Activated T-helper 2 cell treated with anti-CD3 and anti-CD28 coated beads, Interferon-gamma antibody, Interleukin-2, Interleukin-4, amounts not matched to agents 10 μg/mL and 5 μg/mL and 100 μg/mL, durations not matched to agents 14 hours and 24 hours and 36 hours (primary cell): ENCODE measurements at places on chromosomes 16 and 17. TPM values are rescaled to one million over a fixed set of nuclear protein-coding genes. Genes with fewer than 3 reads are reported as not detected.

DNA sequence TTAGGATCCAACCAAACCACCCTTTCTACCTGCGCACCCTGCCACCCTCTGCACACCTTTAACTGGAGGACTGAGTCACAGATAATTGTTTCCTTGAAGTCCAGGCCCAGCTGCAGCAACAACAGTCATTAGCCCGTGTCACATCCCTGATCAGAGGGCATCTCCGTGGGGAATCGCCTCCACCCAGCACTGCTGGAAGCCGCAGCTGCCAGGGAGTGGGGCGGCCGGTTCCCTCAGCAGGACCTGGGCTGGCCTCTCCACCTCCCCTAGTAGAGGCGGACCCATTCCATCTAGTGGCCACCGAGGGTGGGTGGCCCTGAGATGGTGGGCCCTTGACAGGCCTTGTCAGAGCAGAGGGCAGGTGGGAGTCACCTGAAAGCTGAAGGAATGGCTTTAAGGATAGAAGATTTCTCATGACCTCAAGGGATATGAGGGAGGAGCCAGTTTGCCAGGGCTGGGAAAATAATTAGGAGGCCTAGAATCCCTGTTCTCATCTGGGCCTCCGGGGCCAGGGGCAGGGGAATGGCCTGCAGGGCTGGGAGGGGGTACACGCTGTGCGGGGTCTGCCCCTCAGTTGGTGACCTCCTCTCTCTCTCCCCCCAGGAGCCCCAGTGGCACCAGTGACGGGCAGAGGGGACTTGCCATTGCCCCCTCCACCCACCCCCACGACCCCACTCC, 6.2 kb downstream of the PRSS53 start:
- H3K27me3 ChIP-seq: no peaks in the 10 kb centered on the region
- DNase-seq: no peak
- H3K36me3 ChIP-seq: peaks cover 43% of the 10 kb centered on the region
- no peak overlapping the region for H3K27ac ChIP-seq

- peaks cover 31% of the 10 kb centered on the region for H3K4me1 ChIP-seq
- H3K27me3 ChIP-seq: no peaks in the 10 kb centered on the region
- H3K36me3 ChIP-seq: peaks cover 44% of the 10 kb centered on the region
These were observed 380.8 kb downstream of the SLC39A11 start for GRCh38 chr17:72711521-72712310.

DNA sequence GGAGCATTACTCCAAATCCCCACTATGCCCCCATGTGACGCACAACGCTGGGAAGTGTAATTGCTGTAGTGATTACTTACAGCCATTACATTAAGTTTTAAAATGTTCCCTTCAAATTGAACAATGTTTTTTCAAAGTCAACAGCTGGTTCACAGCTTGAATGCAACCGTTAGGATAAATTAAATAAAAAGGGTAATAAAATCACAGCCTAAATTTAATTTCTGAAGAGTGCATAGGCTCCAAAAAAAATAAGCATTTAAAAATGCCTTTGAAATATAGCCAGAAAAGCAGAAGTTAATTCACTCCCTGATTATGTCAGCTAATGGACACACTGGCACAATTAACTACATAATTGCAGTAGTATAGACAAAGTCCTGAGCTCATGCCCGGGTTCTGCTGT, 50.5 kb upstream of the KDM8 start:
- H3K4me3 ChIP-seq: no peak overlapping the region
- no peaks in the 10 kb centered on the region for H3K27me3 ChIP-seq
- H3K4me1 ChIP-seq: peaks cover 10% of the 10 kb centered on the region
- no peak overlapping the region for H3K27ac ChIP-seq
- no peaks in the 10 kb centered on the region for H3K36me3 ChIP-seq

DNA sequence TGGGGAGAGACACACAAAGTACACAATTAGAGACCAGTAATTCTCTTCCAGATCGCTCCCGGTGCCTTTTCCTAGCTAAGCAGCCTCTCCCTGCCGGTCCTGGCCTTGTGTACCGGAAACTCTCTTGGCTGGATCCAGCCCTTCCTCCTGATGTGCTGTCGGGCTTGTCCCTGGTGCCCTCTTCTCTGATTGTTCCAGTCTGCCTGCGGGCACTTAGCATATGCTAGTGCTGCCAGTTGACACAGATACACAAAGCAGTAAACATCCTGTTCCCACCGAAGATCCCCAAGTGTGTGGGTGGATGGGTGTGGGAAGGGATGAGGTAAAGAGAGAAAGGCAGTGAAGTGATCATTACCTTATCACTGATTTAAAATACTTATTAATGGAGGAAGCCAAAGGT, 9.7 kb downstream of the HS3ST3B1 start:
- peaks cover 55% of the 10 kb centered on the region for H3K36me3 ChIP-seq
- H3K27me3 ChIP-seq: no peaks in the 10 kb centered on the region
- H3K4me1 ChIP-seq: peaks cover 38% of the 10 kb centered on the region
- peak overlapping the region; percentile 2 for H3K4me3 ChIP-seq
- no peak overlapping the region for H3K27ac ChIP-seq
- no peak for DNase-seq

DNA sequence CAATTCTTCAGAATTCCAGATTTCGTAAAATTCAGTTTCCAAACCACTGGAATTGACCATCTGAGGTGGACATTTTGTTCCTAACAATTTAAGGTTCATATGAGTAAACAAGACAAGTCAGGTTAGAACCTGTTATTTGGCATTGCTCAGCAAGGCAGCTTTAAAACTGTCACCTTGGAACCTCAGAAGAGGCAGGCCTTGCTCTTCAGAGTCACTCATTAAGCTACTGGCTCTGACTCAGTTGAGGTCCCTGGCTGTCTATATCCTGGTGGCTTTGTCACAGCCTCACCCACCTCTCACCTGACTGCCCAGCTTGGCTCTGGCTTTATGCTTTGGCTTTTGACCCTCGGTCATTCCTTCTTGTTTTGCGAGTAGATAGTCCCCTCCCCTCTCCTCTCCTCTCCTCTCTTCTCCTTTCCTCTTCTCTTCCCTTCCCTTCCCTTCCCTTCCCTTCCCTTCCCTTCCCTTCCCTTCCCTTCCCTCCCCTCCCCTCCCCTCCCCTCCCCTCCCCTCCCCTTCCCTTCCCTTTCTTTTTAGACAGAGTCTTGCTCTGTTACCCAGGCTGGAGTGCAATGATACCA, 238.4 kb downstream of the SHISA9 start:
- no peaks in the 10 kb centered on the region for H3K4me1 ChIP-seq
- no peaks in the 10 kb centered on the region for H3K36me3 ChIP-seq
- H3K4me3 ChIP-seq: no peak overlapping the region
- H3K27me3 ChIP-seq: no peaks in the 10 kb centered on the region

DNA sequence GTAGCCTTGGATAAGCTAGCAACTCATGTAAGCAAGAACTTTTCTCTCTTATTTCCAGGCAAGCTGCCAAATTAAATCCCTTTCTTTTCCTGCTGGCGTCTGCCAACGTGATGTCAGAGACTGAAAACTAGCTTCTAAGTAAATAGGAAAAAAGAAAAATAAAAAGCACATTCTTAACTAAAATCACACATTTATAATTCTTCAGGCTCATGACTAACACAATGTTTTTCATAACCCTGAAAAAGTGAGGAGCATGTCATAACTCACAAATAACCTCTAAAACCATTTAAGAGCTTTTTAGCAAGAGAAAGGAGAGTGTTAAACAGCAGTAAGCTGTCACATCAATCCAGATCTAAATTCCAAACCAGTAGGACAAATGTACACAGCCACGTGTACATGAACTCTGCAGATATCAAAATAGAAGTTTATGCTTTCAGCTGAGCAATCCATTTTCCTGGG, 110.0 kb downstream of the N4BP1 start:
- no peaks in the 10 kb centered on the region for H3K4me1 ChIP-seq
- no peaks in the 10 kb centered on the region for H3K27me3 ChIP-seq
- no peak overlapping the region for H3K4me3 ChIP-seq
- no peaks in the 10 kb centered on the region for H3K36me3 ChIP-seq
- no peak for DNase-seq
- H3K27ac ChIP-seq: no peak overlapping the region

DNA sequence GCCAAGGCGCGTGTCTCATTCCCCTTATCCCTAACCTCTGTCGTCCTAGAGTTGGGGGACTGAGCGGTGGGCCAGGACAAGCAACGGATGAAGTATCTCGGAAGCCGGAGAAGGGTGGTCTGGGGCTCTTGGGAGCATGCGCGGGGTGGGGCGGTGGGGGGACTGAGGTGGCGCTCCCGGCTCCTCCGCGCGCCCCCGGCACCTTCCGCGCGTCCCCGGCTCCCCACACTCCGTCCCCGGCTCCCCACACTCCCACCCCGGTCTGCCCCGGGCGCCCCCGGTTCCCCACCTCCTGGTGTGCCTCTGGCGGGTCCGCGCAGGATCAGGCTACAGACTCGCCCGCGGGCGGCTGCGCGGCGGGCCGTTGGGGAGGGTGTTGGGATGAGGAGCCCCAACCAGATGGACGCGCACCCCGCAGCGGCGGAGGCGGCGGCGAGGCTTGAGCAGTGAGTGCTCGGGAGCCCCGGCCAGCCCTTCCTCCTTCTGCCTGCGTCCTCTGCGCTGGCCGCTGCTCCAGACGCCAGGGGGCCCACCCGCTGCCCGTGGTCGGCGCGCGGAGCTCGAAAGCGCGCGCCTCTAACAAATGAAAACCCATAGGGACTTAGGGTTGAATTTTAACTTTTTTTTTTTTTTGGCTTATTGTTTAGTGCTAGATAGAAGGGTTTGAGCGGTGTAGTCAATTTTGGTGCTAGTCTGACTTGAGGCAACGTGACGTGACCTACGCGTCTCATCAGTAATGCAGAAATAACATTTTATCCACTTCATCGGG, 5.6 kb upstream of the CRYM start:
- peaks cover 3% of the 10 kb centered on the region for H3K4me1 ChIP-seq
- peaks cover 65% of the 10 kb centered on the region for H3K27me3 ChIP-seq
- H3K36me3 ChIP-seq: no peaks in the 10 kb centered on the region
- DNase-seq: no peak
- no peak overlapping the region for H3K27ac ChIP-seq

- no peaks in the 10 kb centered on the region for H3K4me1 ChIP-seq
- no peaks in the 10 kb centered on the region for H3K27me3 ChIP-seq
- DNase-seq: no peak
- no peak overlapping the region for H3K4me3 ChIP-seq
- no peak overlapping the region for H3K27ac ChIP-seq
These were observed 49.6 kb downstream of the PITPNM3 start for GRCh38 chr17:6506679-6507231.

DNA sequence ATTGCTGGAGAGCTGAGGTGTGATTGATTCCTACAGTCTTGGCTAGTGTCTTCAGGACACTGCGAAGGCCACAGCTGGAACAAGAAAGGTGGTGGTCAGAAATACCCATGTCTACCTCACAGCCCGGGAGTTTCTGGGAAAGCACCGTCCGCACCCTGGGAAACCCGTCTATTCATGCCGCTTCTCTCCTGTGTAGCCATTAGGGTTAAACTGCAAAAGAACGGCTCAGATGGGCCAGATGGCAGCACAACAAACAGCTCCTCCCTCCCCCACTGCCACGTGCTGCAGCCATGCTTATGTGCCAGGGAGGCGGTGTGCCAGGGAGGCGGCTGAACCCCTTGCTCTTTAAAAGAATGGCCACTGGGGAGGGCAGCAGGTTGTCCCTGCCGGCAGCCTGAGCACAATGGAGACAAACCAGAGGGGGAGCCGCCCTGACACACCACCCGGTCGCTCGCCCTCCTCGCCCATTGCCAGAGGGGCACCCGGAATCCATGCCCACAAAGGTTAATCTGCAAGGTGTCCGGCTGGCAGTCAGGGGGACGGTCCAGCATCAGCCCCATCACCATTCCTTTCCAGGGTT, 65.2 kb downstream of the CYTH1 start:
- peak overlapping the region; percentile 17 for H3K27ac ChIP-seq
- H3K27me3 ChIP-seq: no peaks in the 10 kb centered on the region
- peaks cover 68% of the 10 kb centered on the region for H3K4me1 ChIP-seq
- no peak for DNase-seq
- peak overlapping the region; percentile 4 for H3K4me3 ChIP-seq
- H3K36me3 ChIP-seq: peaks cover 10% of the 10 kb centered on the region

DNA sequence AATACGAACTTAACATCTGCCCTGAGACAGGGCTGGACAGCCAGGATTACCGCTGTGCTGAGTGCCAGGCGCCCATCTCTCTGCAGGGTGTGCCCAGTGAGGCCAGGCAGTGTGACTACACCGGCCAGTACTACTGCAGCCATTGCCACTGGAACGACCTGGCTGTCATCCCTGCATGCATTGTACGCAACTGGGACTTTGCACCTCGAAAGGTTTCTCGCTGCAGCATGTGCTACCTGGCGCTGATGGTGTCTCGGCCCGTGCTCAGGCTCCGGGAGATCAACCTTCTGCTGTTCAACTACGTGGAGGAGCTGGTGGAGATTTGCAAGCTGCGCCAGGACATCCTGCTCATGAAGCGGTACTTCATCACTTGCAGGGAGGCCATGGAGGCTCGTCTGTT, 33.7 kb downstream of the CDRT15L2 start:
- no peak overlapping the region for H3K27ac ChIP-seq
- H3K4me3 ChIP-seq: no peak overlapping the region
- no peaks in the 10 kb centered on the region for H3K27me3 ChIP-seq
- H3K4me1 ChIP-seq: no peaks in the 10 kb centered on the region
- no peak for DNase-seq
- H3K36me3 ChIP-seq: no peaks in the 10 kb centered on the region

DNA sequence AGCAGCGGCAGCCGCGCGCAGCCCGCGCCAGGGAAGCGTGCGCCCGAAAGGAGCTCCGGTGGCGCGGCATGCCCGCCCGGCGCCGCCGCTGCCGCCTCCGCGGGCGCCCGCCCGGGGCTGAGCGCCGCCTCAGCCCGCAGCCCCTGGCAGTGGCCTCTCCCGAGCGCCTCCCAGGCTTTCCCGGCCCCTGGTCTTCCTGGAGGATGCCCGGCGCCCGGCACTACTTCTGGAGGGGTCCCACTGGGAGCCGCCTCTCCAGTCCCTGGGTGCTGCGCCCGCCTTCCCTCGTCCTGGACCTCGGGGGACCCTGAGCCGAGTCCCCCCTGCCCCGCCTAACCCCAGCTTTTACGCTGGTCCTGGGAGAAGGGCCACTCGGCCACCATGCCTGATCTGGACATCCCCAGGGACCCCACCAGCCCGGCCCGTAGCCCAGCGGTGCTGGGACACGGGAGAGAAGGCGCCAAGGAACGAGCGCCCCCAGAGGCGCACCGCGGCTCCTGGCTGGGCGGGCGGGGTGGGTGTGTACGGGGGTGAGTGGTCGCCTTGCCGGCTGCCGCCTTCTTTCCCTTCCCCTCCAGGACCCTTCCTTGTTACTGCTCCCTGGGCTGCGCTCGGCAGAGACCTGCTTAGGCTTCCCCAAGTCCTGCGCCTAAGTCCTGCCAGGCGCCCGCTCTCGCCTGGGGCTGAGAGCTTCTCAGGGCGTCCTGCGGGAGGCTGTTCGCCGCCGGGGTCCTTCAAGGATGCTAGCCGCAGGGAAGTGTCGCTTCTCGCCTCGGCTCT, 704 bp downstream of the ASIC2 start:
- H3K27ac ChIP-seq: no peak overlapping the region
- no peaks in the 10 kb centered on the region for H3K4me1 ChIP-seq
- no peak overlapping the region for H3K4me3 ChIP-seq
- no peaks in the 10 kb centered on the region for H3K36me3 ChIP-seq

- H3K27me3 ChIP-seq: no peaks in the 10 kb centered on the region
- DNase-seq: no peak
- H3K4me1 ChIP-seq: peaks cover 32% of the 10 kb centered on the region
- H3K27ac ChIP-seq: no peak overlapping the region
- peaks cover 48% of the 10 kb centered on the region for H3K36me3 ChIP-seq
- H3K4me3 ChIP-seq: no peak overlapping the region
These were observed 1.2 kb upstream of the TMEM88 start for GRCh38 chr17:7853691-7854038.

- no peaks in the 10 kb centered on the region for H3K27me3 ChIP-seq
- H3K27ac ChIP-seq: no peak overlapping the region
- H3K36me3 ChIP-seq: peaks cover 7% of the 10 kb centered on the region
- peaks cover 12% of the 10 kb centered on the region for H3K4me1 ChIP-seq
These were observed 3.5 kb downstream of the CENPX start for GRCh38 chr17:82018989-82019689.

GDPD1 gene
- total RNA-seq: 2.3 and 2.7 TPM in 2 replicates

KRTAP9-4 gene
- not detected in 2 replicates for total RNA-seq

C1QTNF8 gene
- total RNA-seq: not detected in 2 replicates

VAT1L gene
- total RNA-seq: not detected in 2 replicates

HS3ST3B1 gene
- total RNA-seq: 8.6 and 9.8 TPM in 2 replicates
